Right hindlimb (tissue), 1 donor: ENCODE measurements at places on chromosomes 4 and X.

DNA sequence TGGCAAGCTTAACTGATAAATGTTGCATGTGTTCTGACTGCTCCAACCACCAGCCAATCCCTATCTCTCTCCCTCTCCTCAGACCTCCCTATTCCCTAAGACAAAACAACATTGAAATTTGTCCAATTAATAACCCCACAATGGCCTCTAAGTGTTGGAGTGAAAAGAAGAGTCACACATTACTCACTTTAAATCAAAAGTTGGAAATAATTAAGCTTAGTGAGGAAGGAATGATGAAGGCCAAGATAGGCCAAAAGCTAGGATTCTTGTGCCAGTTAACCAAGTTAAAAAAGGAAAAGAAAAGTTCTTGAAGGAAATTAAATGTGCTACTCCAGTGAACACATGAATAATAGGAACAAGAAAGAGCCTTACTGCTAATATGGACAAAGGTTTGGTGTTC lies 55.6 kb downstream of the FBXW7 start:
- no peak for DNase-seq

DNA sequence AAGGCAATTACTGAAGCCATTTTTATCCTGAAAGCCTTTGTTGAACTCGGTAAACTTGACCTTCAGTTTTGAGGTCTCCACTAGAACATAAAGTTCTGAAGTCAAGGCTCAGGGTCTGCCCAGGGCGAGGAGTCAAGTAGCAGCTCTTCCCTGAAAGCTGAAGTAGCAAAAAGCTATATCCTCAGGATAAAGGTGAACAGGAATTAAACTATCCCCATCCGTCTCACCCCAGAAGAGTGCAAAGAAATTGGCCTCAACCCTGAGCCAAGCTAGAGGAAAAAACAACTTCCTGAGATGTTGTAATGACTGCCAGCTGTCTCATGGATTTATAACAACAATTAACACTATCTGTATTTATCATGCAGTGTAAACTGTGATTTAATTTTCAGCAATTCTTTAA lies 590.8 kb downstream of the SPRY1 start:
- no peak for DNase-seq

GRCh38 chrX:53261355-53261972 lies 19.9 kb downstream of the IQSEC2 start:
- DNase-seq = no peak

DNA sequence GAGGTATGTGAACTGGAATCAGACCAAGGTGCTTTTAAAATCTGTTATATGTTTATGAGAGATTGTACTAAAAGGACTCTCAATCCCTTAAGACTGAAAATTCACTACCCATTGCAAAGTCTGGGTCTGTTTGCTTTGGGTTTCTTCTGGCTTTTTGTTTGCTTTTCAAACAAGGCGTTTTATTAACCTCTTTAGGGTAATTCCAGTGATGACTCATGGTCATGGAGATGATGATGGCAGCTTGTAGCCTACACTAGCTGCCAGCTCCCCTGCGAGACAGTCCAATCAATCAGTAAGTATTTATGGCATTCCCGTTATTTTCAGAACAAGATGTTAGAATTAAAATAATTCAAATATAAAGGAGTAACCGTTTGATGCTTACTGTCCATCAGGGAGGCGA lies 643.8 kb upstream of the FTHL17 start:
- DNase-seq = no peak

DNA sequence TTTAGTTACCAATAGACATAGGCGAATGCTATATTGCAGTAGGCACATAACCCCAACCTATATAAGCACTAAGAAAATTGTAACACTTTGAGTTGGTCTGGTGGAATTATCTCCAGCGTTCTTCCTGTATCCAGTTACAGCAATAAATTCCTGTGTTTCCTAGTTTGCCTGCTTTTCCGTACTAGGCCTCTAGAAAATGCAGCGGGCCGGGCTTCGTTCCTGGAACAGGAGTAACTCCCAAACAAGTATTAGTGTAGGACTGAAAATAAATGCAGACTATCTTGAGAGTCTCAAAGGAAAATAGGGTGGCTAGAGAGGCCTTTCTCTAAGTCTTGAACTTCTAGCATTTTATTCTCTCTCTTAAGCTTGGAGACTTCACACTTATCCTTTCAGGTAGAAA lies 159.8 kb downstream of the OR13H1 start:
- DNase-seq = no peak

GRCh38 chr4:4901877-4902276 lies 42.4 kb downstream of the MSX1 start:
- DNase-seq = no peak

DNA sequence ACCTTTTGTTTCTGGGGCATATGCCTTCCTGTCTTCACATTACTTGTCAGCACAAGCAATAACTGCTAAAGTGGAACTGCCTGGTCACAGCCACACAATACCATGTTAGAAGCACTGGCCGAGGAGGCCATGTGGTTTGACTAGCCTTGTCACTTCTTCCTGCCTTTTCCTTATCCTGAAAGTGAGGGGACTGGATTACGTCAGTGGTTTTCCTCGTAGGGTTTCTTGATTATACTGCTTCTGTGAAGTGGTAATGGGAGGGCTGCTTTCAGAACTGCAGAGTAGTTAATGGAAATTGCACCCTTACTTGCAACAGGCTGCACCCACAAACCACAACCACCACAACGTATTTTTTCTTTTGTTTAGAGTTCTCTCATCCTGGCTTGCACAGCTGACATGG lies 26.6 kb downstream of the ZRSR2 start:
- DNase-seq = peak; percentile 18

GRCh38 chrX:141924293-141924692 lies 20.6 kb downstream of the MAGEC1 start:
- no peak for DNase-seq

DNA sequence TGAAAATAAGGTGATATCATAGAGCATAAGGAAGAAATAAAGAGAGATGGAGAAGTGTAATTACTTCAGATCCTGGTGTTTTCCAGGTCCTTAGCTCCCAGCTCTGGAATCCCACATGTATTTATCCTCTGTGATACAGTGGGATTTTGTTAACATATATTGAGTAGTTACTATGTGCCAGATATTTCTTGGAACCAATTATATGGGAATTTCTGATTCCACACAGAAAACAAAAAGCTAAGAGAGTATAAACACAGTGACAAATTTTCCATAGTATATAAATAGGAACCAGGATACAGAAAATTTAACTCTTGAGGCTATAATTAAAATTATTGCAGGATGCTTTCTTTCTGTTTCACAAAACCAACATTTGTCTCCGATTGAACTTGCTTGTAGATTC lies 1067.5 kb downstream of the PCDH7 start:
- DNase-seq = no peak

- DNase-seq = peak; percentile 26
Observed at GRCh38 chrX:70422851-70423341, at the start of gene GDPD2. Gene GDPD2, plus strand, starts transcription at chrX:70423314. Its CDS starts 1,671 bp downstream, at chrX:70424985.

GRCh38 chr4:140070366-140070765 lies 83.6 kb downstream of the MAML3 start:
- DNase-seq = no peak

DNA sequence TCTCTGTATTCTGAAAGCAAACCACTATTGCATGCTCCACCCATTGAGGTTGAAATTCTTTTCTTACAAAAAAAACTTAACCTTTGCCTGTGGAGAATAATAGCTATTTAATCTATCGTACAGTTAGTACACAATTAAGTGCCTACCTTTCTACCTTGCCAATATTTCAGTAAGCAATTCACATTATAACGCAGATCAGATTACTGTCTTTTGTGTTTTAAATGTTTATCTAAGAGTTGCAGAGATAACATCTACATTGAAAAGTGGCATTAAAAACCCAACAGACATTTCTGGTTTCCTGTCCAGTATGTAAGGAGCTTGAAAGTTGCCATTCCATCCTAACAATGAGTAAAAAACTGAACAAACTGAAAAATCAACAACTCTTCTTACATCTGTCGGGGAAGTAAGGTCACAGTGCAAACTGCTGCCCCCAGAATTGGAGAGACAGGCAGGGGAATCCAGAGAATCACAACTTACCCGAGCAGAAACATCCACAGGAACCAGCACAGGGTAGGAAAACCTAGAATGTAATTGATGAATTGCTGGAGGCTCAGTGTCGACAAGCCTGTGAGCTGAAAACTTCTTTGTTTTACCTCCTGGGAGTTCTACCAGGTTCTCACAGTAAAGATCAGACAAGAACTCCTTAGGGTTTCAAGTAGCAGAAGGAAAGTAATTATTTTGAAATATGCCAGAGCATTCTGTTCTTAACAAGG lies 27.3 kb upstream of the ACSL4 start:
- DNase-seq = no peak

GRCh38 chr4:71867598-71867997 lies 83.7 kb upstream of the GC start:
- no peak for DNase-seq

- no peak for DNase-seq
Observed at GRCh38 chr4:123709336-123709735, 312.7 kb downstream of the SPRY1 start.

DNA sequence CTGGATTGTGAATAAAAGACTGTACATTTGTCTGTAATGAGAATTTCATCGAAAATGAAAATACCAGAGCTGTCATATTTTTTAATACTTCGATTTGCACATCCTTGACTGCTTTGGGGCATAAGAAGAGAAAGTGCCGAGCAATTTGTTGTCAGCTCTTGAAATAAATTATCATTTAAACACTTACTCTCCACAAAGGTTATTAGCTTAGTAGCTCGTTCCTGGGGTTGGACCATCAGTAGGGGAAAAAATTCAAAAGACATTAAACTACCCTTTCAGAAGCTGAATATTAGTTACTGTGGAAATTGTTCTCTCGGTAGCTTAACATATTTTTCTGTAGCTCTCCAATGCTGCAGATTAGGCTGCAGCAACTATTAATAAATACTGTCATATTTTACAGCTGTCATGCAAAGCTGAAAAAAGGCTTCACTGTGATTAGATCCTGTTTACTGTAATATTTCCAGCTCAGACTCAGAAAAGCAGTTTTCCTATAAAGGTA lies 76.9 kb downstream of the GRIA3 start:
- DNase-seq = no peak

DNA sequence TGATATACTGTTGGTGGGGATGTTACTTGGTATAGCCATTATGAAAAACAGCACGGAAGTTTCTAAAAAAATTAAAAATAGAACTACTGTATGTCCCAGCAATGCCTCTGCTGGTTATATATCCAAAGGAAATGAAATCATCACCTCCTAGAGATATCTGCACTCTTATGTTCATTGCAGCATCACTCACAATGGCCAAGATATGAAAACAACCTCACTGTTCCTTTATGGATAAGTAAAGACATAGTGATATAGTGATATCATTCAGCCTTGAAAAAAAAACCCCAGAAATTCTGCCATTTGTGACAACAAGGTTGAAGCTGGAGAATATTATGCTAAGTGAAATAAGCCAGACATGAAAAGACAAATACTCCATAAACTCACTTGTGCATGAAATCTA lies 543.8 kb upstream of the SLIT2 start:
- no peak for DNase-seq

DNA sequence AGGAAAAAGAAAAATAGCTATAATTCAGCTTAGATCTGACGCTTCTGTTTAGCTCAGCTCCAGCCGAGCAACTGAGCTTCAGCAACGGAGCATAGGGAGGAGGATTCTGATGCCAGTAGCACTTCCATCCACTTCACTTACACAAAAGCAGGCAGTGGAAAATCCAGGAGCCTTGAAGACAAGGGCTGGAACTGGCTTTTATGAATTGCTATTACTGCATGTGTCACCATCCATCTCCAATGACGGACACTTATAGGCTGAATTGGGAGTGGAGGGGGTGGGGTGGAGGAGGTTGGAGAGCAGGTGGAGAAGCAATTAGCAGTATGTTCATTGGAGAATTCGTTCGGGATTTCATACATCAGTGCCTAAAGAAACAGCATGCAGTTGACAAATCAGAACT lies 15.6 kb downstream of the ENOX2 start:
- DNase-seq = peak; percentile 27

- DNase-seq = peak; percentile 89
Observed at GRCh38 chr4:7156761-7157488, 35.4 kb upstream of the SORCS2 start.

- DNase-seq = no peak
Observed at GRCh38 chr4:41859087-41859486, 76.1 kb upstream of the TMEM33 start.

DNA sequence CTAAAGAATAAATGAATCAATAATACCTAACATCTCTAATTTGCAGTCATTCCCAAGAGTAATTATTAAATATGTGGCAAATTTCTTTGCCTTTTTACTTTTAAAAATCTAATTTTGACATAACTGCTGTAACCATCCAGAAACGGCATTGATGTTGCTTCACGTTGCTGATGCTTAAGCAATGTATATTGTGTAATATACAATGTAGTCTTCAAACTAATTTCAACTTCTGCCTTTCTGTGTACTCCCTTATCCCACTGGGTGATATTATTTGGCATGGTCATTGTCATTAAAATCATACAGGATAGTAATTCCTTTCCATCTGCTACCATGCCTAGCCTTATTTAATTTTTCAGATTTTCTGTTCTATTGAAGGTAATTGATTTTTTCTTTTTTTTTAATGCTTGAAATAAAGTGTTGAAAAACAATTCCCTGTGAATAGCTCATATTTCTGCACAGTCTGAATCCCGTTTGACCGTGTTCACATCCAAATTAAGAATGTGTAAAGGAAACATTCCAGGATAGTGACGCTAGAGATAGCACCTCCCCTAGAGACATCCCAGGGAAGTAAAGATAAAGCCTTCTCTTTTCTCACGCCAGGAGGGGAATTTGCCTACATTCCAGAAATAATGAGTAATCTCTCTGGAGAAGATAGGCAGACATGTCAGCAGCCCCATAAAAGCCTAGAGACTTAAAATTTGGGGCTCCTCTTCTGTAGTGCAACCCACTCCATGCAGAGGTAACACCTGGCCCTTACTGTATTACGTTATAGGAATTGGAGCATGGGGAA lies 8.6 kb downstream of the FAM200B start:
- no peak for DNase-seq

DNA sequence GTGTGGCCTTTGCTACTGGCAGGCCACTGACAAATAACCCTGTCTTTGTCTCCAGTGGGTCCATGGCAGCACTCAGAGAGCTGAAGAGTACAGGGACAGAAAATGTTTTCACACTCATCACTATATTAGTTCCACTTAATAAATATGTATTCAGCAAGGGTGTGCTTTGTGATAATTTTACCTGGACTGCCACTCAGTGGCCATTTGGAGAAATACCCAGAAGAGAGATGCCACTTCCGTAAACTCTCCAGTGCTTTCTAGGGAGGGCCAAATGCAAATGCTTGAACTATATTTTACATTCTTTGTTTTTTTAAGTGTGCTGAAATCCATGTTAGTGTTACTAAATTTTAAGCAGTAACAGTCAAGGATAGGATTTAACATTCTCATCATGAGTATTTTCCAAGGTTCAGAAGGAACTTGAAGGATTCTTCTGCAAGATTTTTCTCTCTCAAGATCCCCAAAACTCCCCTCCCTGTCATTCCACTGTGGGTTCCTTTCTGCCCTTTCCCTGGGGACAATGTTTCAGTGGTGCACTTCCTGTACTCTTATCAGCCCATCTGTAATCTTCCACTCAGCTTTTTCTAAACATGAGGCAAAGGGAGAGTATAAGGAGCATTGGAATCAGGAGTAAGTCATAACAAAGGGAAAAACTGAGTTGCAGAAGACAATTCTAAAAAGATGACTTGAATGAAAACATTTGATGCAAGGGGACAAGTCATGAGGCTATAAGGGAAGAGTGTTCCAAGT lies 46.0 kb downstream of the TFDP3 start:
- no peak for DNase-seq

- no peak for DNase-seq
Observed at GRCh38 chr4:128793859-128794672, 15.4 kb upstream of the JADE1 start.

GRCh38 chr4:3658530-3658913 lies 107.7 kb upstream of the ADRA2C start:
- DNase-seq = no peak

- no peak for DNase-seq
Observed at GRCh38 chrX:25034889-25035288, 19.1 kb upstream of the ARX start.
